Memory B cell (primary cell): ENCODE measurements at places on chromosomes 5 and 9.

DNA sequence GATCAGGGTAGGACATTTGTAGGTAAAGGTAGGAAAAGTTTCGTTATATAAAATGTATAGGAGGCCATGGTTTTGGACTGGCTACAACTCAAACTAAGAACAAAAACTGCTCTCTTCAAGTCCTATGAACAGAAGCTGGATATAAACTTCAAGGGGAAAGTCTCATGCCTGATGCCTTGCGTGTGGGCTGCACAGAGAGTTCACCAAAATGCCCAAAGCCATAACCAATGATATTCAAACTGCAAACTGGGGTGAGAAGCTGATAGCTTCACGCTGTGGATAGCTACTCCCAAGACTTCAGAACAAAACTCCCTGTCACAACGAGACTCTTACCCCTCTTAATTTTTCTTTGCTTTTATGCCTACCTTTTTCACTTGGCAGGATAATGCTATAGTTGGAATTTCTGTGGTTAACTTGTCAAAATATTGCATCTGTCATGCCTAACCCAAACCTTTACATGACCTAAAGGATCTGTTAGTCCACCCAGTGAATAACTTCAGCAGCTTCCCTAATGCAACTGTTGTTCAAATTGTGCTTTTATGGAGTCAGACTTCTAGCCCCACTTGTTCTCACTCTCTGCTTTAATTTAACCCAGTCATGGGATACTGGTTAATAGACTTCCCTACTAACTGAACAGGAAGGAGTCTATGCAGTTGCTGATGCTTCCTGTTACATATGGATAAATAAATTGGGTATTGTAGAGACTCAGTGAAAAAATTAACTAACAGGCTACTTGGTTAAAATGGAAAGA lies 71.9 kb downstream of the SFXN1 start:
- no peak for DNase-seq

DNA sequence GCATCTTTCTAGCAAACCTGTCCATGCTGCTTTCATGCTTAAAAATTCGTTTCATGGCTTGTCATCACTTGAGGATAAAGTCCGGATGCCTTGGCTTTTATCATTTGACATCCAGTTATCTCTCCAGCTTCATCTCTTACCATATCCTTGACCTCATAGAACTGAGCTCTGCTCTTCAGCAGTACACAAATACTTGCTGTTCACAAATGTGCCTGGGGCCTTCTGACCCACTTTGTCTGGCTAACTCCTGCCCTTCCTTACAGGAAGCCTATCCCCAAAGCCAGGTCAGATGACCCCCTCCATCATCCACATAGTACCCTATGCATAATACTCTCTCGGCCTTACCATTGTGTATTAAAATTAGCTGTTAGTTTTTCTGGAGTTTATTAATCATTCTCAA lies 249.1 kb downstream of the SAXO1 start:
- no peak for DNase-seq

DNA sequence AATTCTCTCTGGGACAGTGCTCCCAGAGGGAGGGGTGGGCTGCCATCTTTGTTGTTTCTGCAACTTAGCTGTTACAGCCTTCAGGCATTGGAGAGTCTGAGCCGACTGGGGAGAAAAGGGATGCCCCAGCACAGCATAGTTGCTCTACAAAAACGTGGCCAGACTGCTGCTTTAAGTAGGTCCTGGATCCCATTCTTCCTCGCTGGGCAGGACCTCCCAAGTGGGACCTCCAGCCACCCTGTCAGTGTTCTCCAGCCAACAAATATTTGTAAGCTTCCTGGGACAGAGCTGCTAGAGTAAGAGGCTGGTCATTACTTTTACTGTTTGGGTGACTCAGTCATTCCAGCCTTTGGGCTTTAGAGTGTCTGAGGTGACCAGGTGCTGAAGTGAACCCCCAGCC lies 292.7 kb upstream of the NREP start:
- DNase-seq: no peak

DNA sequence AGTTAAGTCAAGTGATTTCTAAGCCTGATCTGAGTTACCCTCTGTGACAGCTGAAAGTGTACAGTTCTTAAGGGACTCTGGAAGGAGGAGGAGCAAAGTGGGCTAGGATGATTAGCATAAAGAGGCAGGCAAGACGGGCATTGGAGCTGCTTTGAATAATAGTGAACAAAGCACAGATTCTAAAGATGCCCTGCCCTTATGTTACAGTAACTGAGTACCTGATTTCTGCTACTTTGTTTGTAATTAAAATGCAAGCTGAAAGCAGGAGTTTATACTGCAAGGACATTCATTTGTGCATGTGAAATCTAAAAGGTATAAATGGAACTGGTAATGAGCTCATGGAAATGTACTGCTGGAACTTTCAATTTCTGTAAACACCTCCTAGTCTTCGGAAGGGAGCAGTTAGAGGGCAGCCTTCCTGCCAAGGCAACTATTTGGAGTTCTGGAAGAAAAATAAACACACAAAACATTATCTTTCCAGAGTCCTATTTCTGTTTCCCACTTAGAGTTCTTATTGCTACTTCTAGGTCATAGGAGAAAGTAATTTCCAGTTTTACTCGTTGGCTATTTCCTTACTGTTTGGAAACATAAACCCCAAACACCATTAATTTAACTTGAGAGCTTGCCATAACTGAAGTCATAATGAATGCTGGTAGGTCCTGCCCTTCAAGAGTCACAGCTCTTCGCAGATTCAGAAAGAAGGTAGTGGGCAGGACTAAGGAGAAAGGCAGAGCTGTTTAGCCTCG lies at the start of gene RANBP3L:
Gene RANBP3L (minus strand): TSS at position 45 of the 746 bp plus-strand sequence. CDS start 486 bp downstream, outside the sequence.
- no peak for DNase-seq

DNA sequence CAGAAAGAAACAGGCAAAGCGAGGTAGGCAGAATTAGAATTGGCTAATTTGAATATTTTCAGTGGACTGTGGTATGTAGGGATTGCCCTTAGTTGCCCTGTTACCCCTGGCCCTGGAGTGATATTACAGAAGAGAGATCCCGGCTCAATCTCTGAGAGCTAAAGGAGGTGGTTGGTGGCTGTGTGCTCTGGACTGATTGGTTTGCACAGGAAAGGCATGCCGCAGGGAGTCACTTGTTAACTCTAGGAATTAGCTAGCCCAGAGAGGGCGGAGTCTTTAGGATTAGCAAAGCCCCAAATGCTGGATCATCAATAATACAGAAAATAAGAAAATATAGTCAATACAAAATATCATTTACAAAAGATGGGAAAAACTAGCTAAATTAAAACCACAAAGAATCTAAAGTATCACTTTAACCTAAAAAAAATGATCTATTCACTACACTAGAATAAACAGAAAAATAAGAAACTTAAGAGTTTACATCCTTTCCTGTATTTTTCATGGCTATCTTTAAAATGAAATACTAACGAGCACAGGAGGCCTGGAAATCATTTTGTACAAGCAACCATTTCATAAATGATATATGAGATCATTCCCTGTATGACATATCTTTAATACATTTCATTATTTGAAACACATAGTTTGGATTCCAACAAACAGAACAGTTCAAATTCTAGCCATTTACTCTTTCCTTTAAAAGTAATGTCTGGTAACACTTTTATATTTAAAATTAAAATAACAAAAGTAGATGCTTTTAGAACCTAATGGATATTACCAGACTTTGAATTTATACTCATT lies 71.1 kb downstream of the GNAQ start:
- no peak for DNase-seq

- no peak for DNase-seq
These were observed 151.8 kb upstream of the VLDLR start for GRCh38 chr9:2469681-2470221.

DNA sequence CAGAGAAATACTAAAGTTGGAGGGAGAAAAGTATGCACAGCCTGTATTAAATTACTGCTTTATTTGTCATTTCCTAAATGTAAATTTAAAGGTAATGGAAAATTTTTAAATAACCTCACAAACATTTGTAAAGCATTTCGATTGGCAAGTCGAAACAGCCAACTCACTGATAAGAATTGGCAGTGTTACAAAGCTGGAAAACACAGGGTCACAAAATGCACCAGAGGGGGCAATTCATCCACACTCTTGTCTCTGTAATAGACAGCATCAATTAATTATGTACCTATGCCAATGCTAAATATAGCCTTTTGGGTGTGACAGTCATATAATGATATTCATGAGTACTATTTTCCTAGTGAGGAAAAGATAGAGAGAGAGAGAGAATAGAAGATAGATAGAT lies 140.6 kb upstream of the PRLR start:
- no peak for DNase-seq

GRCh38 chr9:27665136-27665535 lies 91.9 kb upstream of the C9orf72 start:
- DNase-seq: no peak

GRCh38 chr5:149759563-149759962 lies 29.5 kb downstream of the PPARGC1B start:
- DNase-seq: no peak

DNA sequence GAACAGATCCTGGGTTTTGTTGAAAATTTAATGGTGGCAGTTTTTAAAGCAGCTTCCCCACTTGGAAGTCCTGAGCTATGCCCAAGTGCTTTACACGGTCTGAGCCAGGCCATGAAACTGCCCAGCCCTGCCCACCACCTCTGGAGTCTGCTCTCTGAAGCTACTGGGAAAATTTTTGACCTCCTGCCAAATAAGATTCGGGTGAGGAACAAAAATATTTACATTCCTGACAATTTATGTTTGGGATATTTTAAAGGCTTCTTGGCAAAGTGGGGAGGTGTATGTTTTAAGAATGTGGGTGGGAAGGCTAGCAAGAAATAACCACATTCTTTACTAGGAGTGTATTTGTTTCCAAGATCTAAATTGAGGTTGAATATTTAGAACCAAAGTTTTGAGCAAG lies 50.0 kb downstream of the HACD4 start:
- no peak for DNase-seq

GRCh38 chr5:148855249-148856008 lies 29.0 kb downstream of the ADRB2 start:
- no peak for DNase-seq

GRCh38 chr5:98993512-98993911 lies 64.7 kb upstream of the CHD1 start:
- no peak for DNase-seq

DNA sequence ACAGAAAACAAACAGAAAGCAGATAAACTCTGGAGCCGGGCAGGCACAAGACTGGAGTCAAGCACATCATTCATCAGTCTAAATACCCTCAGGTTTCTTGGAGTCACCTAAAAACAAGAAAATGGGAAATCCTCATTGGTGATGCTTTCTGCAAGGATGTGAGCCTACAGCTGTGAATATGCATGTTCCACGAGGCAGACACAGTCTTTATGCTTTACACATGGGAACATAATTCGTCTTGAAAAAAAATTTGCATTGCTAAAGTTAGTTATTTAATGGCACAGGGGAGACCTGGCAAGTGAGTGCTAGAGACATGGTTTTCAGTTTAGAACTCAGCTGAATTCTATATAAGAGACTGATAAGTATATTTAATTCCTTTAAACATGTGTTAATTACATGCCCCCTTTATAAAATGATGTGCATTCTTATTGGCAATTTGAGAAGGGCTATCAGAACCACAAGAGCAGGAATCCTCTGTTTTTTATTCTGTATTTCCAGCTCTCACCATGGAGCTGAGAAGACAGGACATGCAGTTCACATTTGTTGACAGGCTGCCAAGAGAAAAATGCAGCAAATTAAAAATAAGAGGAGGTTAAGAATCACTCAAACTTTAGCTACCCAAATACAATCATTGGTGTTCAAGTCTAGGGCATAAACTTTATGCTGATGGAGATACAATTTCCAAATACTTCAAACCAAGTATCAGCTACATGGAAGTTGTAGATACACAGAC lies 438.0 kb upstream of the MPDZ start:
- DNase-seq: no peak

DNA sequence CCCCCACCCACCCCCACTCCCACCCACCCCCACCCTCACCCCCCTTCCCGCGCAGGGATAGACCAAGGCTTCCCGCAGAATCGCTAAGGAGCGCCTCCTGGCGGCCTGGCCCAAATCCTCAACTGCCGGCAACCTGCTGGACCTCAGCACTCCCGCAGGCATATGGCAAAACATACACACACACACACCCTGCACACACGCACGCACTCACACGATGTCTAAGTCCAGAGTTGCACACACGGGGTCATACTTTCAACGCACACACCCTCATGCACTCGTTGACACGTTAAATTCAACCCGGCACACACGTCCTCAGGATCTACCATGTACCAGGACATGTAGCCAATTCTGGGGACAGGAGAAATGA lies 1.7 kb downstream of the CPLX2 start:
- no peak for DNase-seq
